Effector memory CD4-positive, alpha-beta T cell (primary cell): ENCODE measurements at places on chromosomes 13 and 19.
A peak's percentile ranks its signal among the peaks of the same experiment; 100 is the strongest.

DNA sequence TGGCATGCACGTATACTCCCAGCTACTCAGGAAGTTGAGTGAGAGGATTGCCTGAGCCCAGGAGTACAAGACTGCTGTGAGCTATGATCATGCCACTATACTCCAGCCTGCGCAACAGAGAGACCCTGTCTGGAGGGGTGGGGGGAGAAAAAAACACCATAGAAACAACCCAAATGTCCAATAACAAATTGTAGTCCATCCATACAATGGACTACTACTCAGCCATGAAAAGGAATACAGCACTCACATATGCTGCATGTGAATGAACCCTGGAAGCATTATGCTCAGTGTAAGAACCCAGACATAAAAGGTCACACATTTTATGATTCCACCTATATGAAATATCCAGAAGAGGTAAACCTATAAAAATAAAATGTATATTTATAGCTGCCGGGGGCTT is 42.3 kb downstream of the CD320 start:
- H3K36me3 ChIP-seq: no peaks in the 10 kb centered on the region
- no peak overlapping the region for H3K27ac ChIP-seq
- H3K27me3 ChIP-seq: no peaks in the 10 kb centered on the region
- no peak overlapping the region for H3K4me3 ChIP-seq
- no peaks in the 10 kb centered on the region for H3K4me1 ChIP-seq

GRCh38 chr13:75368167-75368566 is 113.8 kb downstream of the TBC1D4 start:
- H3K4me3 ChIP-seq: no peak overlapping the region
- H3K36me3 ChIP-seq: no peaks in the 10 kb centered on the region
- DNase-seq: no peak
- H3K27ac ChIP-seq: no peak overlapping the region
- no peaks in the 10 kb centered on the region for H3K4me1 ChIP-seq

DNA sequence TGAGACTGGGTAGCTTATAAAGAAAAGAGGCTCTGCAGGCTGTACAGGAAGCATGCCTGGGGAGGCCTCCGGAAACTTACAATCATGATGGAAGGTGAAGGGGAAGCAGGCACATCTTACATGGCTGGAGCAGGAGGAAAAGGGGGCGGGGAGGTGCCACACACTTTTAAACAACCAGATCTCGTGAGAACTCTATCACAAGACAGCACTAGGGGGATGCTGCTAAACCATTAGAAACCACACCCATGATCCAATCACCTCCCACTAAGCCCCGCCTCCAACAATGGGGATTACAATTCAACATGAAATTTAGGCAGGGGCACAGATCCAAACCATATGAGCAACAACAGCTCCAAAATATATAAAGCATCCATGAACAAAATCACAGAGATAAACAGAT is 46.5 kb upstream of the GTF2F2 start:
- H3K4me1 ChIP-seq: no peaks in the 10 kb centered on the region
- H3K27ac ChIP-seq: no peak overlapping the region
- H3K27me3 ChIP-seq: no peaks in the 10 kb centered on the region
- no peak for DNase-seq

GRCh38 chr19:55406826-55407549 is 600 bp downstream of the UBE2S start:
- peaks cover 14% of the 10 kb centered on the region for H3K4me1 ChIP-seq
- H3K36me3 ChIP-seq: peaks cover 24% of the 10 kb centered on the region
- peak overlapping the region; percentile 97 for H3K27ac ChIP-seq

- peak overlapping the region; percentile 77 for H3K27ac ChIP-seq
- peak overlapping the region; percentile 22 for H3K4me3 ChIP-seq
- no peaks in the 10 kb centered on the region for H3K27me3 ChIP-seq
- H3K36me3 ChIP-seq: no peaks in the 10 kb centered on the region
Measured at GRCh38 chr19:52188822-52189734, 774 bp upstream of the PPP2R1A start.

- no peak for DNase-seq
- H3K27me3 ChIP-seq: no peaks in the 10 kb centered on the region
- no peak overlapping the region for H3K27ac ChIP-seq
- H3K4me3 ChIP-seq: no peak overlapping the region
Measured at GRCh38 chr13:27290715-27291114, 20.1 kb downstream of the RASL11A start.

DNA sequence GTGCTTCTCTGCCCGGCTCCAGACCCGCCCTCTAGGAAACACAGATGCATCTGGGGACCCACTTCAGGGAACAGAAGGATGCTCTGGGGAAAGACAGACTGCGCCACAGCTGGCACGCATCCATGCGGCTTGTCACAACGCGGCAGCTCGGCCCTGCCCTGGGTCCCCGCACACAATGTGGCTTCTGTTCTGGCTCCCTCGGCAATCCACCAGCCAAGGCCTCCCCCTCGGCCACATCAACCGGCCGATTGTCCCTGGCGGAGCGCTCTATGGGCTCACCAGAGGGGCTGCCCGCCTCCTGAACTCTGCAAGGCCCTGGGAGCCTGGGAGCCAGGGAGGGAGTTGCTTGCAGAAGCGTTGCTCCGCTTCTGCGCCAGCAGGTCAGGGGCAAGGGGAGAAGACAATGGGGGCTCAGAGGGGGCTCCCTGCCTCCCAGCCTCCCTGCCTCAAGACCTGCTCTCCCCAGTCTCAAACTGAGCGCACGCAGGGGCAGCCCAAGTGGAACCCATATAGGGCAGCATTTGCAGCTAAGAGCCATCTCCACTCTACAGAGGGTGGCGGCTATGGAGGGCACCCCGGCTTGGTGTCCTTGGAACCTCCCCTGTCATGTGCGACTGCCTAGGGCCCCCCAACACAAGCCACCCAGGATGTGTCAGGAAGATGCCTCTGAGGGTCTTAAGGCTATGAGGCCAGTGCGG is 37.9 kb downstream of the MLLT1 start:
- no peak overlapping the region for H3K27ac ChIP-seq
- no peaks in the 10 kb centered on the region for H3K36me3 ChIP-seq
- DNase-seq: no peak
- no peaks in the 10 kb centered on the region for H3K27me3 ChIP-seq
- no peak overlapping the region for H3K4me3 ChIP-seq

- no peak for DNase-seq
- no peak overlapping the region for H3K4me3 ChIP-seq
- H3K27me3 ChIP-seq: no peaks in the 10 kb centered on the region
- H3K4me1 ChIP-seq: no peaks in the 10 kb centered on the region
Measured at GRCh38 chr19:4149518-4150288, 3.7 kb upstream of the CREB3L3 start.

GRCh38 chr19:32407004-32407992 is 1.7 kb downstream of the DPY19L3 start:
- H3K27ac ChIP-seq: no peak overlapping the region
- DNase-seq: no peak
- H3K4me3 ChIP-seq: no peak overlapping the region
- no peaks in the 10 kb centered on the region for H3K27me3 ChIP-seq
- H3K4me1 ChIP-seq: no peaks in the 10 kb centered on the region

DNA sequence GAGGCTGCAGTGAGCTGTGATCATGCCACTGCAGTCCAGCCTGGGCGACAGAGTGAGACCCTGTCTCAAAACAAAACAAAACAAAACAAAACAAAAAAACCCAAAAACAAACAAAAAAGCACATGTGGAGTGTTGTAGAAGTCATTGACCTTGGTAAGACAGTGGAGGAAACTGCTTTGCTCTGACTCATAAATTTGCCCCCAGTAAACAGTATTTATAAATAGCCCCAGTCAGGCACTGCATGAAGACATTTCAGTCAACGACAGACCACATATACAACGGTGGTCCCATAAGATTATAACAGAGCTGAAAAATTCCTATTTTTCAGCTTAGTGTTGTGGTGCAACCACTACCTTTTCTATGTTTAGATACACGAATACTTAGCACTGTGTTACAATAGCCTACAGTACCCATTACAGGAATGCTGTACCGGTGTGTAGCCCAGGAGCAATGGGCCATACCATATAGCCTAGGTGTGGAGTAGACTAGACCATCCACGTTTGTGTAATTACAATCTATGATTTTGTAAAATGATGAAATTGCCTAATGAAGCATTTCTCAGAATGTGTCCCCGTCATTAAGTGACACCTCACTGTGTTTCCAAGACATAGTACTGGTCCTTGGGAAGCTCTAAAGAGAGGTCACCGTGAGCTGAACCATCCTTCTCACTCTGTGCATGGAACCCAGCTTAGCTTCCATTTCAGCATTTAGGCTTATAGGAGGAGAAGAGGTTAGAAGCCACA is 1.1 kb downstream of the ARL11 start:
- no peak overlapping the region for H3K4me3 ChIP-seq
- H3K27ac ChIP-seq: no peak overlapping the region
- no peaks in the 10 kb centered on the region for H3K27me3 ChIP-seq
- no peak for DNase-seq
- no peaks in the 10 kb centered on the region for H3K4me1 ChIP-seq

GRCh38 chr19:18776288-18776594 is 14.9 kb downstream of the COMP start:
- H3K27ac ChIP-seq: no peak overlapping the region
- no peaks in the 10 kb centered on the region for H3K36me3 ChIP-seq
- no peaks in the 10 kb centered on the region for H3K4me1 ChIP-seq
- no peak overlapping the region for H3K4me3 ChIP-seq
- DNase-seq: no peak

DNA sequence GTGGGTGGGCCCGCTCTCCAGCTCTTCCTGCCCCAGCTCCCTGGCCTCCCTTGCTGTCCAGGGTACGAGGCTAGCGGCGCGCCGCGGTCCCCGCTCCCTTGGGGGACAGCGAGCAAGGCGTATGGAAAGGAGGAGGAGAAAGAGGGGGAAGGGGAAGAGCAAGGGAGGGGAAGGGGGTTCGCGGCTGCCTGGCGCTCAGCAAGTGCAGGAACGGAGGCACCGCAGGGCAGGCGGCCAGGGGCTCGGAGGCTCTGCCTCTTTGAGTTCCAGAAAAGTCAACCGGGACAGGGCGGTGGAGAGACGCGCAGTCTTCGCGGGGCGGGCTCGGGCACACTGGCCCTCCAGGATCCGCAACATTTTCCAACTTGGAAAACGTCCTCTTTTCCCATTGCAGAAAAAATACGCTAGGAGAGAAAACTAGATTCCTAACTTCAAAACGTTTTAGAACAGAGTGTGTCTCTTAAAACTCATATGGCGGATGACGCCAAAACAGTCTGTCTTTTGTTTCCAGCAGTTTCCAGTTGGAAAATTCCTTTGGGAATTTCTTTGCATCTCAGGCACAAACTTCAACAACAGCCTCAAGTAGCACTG is 23.1 kb upstream of the TNFRSF19 start:
- H3K4me1 ChIP-seq: no peaks in the 10 kb centered on the region
- H3K27me3 ChIP-seq: peaks cover 9% of the 10 kb centered on the region
- no peak for DNase-seq
- H3K36me3 ChIP-seq: no peaks in the 10 kb centered on the region
- H3K27ac ChIP-seq: no peak overlapping the region
